ENCODE measurements at places on chromosomes 7 and 10. TPM values are rescaled to one million over a fixed set of nuclear protein-coding genes. Genes with fewer than 3 reads are reported as not detected.

The ADCYAP1R1 gene
- total RNA-seq, result not detected

The RBAK gene
- total RNA-seq, result 9.8 TPM

The OR6B1 gene
- not detected for total RNA-seq

The SRGN gene
- total RNA-seq, result 173 TPM

The GPRIN2 gene
- not detected for total RNA-seq

The MYL10 gene
- not detected for total RNA-seq

The TUBB8 gene
- total RNA-seq, result not detected

The SLIT1 gene
- 0.09 TPM for total RNA-seq

The GRID2IP gene
- total RNA-seq, result not detected

The ABCB4 gene
- total RNA-seq, result 0.27 TPM

The PFKFB3 gene
- 21.6 TPM for total RNA-seq

The PON1 gene
- total RNA-seq, result not detected

The CUEDC2 gene
- total RNA-seq, result 40.1 TPM

The JCAD gene
- total RNA-seq, result not detected

The MRLN gene
- not detected for total RNA-seq

The CALCR gene
- 0.16 TPM for total RNA-seq

The ATG9B gene
- total RNA-seq, result 2.2 TPM

The ADAP1 gene
- 0.54 TPM for total RNA-seq

The GPR37 gene
- total RNA-seq, result 0.07 TPM

The TACC2 gene
- total RNA-seq, result 0.22 TPM

The WNT8B gene
- total RNA-seq, result not detected

The SCART1 gene
- total RNA-seq, result 4.4 TPM

The CABCOCO1 gene
- total RNA-seq, result not detected

The ZNF365 gene
- not detected for total RNA-seq

The MEOX2 gene
- not detected for total RNA-seq

The PODXL gene
- total RNA-seq, result 0.51 TPM

The CTNNA3 gene
- total RNA-seq, result not detected

The TDRD1 gene
- not detected for total RNA-seq

The CYP2C19 gene
- total RNA-seq, result not detected

The CNPY1 gene
- total RNA-seq, result not detected

The PARD3 gene
- 6.5 TPM for total RNA-seq

The LIPJ gene
- not detected for total RNA-seq

The LIMK1 gene
- 29.0 TPM for total RNA-seq

The SPAM1 gene
- total RNA-seq, result not detected

The GPR26 gene
- not detected for total RNA-seq

The ANKRD22 gene
- total RNA-seq, result not detected

The PSPH gene
- 20.9 TPM for total RNA-seq

The ASCC1 gene
- 48.4 TPM for total RNA-seq

The ANXA8 gene
- total RNA-seq, result not detected

The CPXM2 gene
- not detected for total RNA-seq

The STOX1 gene
- 0.42 TPM for total RNA-seq

The RAB18 gene
- 37.4 TPM for total RNA-seq

The FEZF1 gene
- not detected for total RNA-seq

The TEX36 gene
- total RNA-seq, result not detected

The GIMAP7 gene
- 0.42 TPM for total RNA-seq

The CYTH3 gene
- total RNA-seq, result 14.8 TPM

The NAT16 gene
- total RNA-seq, result not detected

The ANKRD61 gene
- not detected for total RNA-seq

The GOLGA7B gene
- 0.11 TPM for total RNA-seq

The C10orf105 gene
- total RNA-seq, result 0.09 TPM

The HECW1 gene
- 0.47 TPM for total RNA-seq

The TSPAN33 gene
- 0.76 TPM for total RNA-seq
